Activated CD4-positive, alpha-beta T cell treated with anti-CD3 and anti-CD28 coated beads for 36 hours (primary cell): ENCODE measurements at places on chromosomes 12 and 14.
A peak's percentile ranks its signal among the peaks of the same experiment; 100 is the strongest.

- DNase-seq, result peak; percentile 29
These were observed 6.0 kb downstream of the ACVRL1 start for GRCh38 chr12:51913071-51914033.

DNA sequence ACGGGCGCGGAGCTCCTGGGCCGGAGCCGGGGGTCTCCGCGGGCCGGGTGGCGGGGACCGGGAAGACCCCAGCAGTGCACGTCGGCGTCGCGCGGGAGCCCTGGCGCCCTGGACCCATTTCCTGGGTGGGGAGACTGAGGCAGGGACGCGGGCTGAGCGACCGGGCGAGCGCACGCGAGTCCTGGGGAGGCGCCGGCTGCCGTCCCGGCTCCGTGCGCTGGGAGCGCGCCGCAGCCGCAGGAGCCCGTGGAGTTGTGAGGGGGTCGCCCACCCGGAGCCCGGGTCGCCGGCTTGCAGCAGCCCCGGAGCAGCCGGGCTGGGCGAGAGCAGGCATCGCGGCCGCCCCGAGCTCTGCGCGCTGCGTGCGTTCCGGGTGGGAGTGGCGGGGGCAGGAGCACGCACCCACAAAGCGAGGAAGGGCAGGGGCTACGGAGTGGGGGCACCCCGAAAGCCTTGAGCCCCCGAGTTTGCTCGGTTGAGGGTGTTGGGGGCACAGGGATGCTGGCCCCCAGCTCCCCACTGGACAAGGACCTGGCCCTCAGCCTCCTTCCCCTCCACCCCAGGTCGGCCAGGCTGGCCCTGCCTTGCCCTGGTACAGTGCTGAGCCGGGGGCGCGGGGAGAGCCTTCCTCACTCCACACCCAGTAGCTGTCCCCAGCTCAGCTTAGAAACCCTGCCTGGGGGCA is 620 bp downstream of the MMP17 start:
- peak; percentile 42 for DNase-seq

GRCh38 chr12:100398307-100398706 is 41.4 kb downstream of the SLC17A8 start:
- no peak for DNase-seq

- no peak for DNase-seq
These were observed 39.4 kb downstream of the NCOR2 start for GRCh38 chr12:124527861-124528561.

DNA sequence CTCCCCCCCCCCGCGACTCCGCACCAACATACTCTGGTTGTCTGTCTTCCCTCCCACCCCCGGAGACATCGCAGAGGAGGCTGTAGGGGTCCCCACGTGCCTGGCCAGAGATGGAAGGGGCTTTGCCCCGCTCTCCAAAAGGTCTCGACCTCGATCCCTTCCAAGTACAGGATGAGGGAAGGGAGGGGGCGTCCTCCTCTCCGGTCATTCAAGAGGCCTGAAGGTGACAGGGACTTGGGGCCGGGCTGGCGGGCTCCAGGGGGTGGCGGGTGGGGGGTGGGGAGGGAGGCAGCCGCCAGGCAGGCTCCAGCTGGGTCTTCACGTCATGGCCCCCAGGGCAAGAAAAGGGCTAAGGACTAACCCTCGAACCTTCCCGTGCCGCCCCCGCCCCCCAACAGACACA is 15.1 kb downstream of the TBX3 start:
- DNase-seq, result no peak

- peak; percentile 83 for DNase-seq
These were observed 71.2 kb downstream of the VCPKMT start for GRCh38 chr14:50045039-50045711.
